IPS DF 6.9 (cell line): ENCODE measurements at places on chromosomes 7 and 10.

DNA sequence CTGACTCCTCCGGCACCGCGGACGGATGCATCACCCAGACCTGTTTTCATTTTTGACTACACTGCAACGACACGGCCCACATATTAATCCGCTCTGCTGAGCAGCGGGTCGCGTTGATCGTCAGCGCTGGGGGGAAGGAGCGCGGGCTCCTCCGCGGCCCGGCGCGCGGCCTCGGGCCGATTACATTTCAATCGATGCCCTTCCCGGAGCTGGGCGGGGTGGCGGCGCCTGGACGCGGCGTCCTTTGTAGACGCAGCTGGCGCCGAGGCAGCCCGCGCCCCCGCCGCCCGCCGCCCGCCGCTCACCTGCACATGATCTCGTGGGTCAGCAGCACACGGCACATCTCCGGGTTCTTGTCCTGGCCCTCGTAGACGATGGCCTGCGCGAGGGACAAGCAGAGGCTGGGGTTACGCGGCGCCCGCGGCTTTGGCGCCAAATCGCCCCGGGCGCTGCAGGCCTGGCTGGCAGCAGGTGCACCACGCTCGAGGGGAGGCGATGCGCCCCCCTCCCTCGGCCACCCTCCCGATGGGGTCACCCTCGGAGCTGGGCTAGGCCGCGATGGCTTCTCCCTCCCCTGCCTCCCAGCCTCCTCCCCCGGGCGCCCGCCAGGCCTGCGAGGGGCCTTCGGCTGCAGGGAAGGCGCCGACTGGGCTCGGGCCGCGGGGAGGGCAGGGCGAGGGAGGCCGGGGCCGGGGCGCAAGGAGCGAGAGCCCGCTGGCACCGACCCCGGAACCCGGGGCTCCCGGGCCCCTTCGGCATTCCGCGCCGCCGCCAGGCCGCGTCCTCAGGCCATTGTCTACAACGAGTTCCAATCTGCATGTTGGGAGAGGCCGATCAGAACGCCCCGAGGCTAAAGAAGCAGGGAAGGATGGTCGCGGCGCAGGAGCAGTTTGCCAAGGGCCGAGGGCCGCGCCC is 5.2 kb downstream of the EBF3 start:
- DNase-seq: no peak
- H3K27ac ChIP-seq: no peak overlapping the region

- H3K27ac ChIP-seq: no peak overlapping the region
- peak; percentile 55 for DNase-seq
- no peak overlapping the region for H3K4me3 ChIP-seq
- H3K36me3 ChIP-seq: no peaks in the 10 kb centered on the region
Measured at GRCh38 chr10:68156373-68157185, 47.3 kb downstream of the MYPN start.

DNA sequence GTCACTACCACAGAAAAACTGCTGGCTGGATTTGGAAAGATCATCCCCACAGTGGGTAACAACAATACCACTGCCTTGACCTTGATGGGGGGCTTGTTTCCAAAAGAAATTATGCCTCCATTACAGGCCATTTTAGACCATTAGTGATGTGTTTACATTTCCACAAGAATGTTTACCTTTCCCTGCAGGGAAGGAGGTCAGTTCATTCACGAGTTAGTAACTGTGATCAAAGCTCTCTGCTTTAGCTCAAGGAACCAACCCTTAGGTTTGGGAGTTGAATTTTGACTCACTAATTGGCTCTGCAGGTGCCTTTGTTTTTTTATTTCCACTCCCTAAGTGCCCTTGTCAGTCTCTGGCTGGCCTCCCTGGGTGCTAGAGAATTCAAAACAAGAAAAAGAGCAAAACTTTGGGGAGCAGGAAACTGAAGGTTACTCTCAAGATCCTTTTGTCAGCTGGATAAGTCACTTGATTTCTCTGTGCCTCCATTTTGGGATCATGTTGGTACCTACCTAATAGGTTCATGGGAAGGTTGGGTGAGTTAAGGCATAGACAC is 41.1 kb upstream of the NUPR2 start:
- H3K4me1 ChIP-seq: no peaks in the 10 kb centered on the region
- DNase-seq: no peak

- H3K36me3 ChIP-seq: no peaks in the 10 kb centered on the region
- no peak overlapping the region for H3K4me3 ChIP-seq
- H3K4me1 ChIP-seq: no peaks in the 10 kb centered on the region
- H3K27ac ChIP-seq: no peak overlapping the region
Measured at GRCh38 chr10:42977032-42977416, 99.8 kb upstream of the RET start.

GRCh38 chr10:132283604-132284382 is 24.0 kb downstream of the STK32C start:
- no peaks in the 10 kb centered on the region for H3K36me3 ChIP-seq
- no peak overlapping the region for H3K27ac ChIP-seq
- no peaks in the 10 kb centered on the region for H3K27me3 ChIP-seq
- DNase-seq: no peak

DNA sequence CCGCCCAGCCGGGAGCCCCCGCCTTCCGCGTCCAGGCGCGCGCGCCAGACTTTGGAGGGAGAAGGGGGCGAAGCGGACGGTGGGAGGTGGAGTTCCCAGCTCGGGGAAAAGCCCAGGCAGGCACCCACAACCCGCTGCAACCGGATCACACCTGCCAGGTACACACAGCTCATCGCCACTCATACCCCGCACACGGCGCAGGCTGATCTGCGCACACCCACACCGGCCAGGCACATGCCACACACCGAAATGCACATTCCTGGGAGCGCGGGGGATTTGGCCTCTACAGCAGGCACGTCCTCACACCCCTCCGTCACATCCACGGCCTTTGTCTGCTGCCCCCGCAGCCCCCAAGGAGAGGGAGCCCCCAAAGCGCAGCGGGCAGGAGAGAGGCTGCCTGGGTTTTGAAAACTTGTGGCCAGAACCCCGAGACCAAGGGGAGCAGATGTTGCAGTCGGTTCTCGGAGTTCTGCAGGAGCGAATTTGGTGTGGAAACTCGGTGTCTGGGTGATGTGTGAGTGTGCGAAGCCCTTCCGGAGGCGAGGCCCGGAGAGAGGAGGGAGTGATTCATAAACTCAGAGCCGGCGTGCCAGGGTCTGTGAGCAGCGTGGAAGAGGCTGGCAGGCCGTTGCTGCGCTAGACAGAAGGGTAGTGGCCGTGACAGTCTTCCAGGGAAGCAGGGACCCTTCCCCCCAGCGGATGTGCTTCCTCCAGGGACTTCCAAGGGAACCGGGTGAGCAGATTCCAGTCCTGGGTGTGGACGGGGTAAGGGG is 734 bp downstream of the CHST3 start:
- H3K27ac ChIP-seq: no peak overlapping the region
- H3K4me1 ChIP-seq: no peaks in the 10 kb centered on the region
- H3K27me3 ChIP-seq: peaks cover 7% of the 10 kb centered on the region; the same call in 1 of the 2 replicates
- peak overlapping the region; percentile 78 for H3K4me3 ChIP-seq
- DNase-seq: no peak

- no peak for DNase-seq
- no peak overlapping the region for H3K27ac ChIP-seq
- H3K36me3 ChIP-seq: no peaks in the 10 kb centered on the region
- no peak overlapping the region for H3K4me3 ChIP-seq
- H3K27me3 ChIP-seq: no peaks in the 10 kb centered on the region
Measured at GRCh38 chr7:141466151-141466904, 84.9 kb upstream of the AGK start.

DNA sequence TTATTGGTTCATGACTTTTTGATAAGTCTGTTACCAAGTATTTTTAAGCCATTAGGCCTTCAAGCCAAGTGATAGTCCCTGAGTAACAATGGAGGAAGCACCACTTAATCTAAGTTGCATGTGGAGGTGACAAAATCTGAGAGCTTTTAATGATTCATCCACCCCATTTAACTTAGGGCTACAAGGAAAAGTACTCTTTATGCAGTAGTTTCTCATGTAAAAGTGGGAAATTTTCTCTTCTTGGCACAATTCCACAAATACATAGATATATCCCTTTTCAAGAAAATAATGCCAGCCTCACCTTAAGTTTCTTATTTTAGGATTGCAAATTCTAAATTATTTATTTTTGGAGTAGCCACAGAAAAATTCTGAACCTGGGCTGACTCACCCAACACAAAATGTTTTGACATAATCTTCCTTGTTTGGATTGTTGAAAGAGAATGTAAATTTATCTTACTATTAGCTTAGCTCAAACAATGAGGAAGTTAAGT is 85.7 kb downstream of the SUGCT start:
- H3K36me3 ChIP-seq: no peaks in the 10 kb centered on the region
- no peak overlapping the region for H3K4me3 ChIP-seq
- no peak overlapping the region for H3K27ac ChIP-seq
- no peak for DNase-seq
- H3K27me3 ChIP-seq: no peaks in the 10 kb centered on the region
